ENCODE measurements at places on chromosomes 11 and 22.

GRCh38 chr22:28103596-28103995, 184.5 kb upstream of the PITPNB start:
- DNase-seq, result no peak

GRCh38 chr11:64850979-64851567, 6.6 kb upstream of the CDC42BPG start:
- DNase-seq, result peak; percentile 35

DNA sequence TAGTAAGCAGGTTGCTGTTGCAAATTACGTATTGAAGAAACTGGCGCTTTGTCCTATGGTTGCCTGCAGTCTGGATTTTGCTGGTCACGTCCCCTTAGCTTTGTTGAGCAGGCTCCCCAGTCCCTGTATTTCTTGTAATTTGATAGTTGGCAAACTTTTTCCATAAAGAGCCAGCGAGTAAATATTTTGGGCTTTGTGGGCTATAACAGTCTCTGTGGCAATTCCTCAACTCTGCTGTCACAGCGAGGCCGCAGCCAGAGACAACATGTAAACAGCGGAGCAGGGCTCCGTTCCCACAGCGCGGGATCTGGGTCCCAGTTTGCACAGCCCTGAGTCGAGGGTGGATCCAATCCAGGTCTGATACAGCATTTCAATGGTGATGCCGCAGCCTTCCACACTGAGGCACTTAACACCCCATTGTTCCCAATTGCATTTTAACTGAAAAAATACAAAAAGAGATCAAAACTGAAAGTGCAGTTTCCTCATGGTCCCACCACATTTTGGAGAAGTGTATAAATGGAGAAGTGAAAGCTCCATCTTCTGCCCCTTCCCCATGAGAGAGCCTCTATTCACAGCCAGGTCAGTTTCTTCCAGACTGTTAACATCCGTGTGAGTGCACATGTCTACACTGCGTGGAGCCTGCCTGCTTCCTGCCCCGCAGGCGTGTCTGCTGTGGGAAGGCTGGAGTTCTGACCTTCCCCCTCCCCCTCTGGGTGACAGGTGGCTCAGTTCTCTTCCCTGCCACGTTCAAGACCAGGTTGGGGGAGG, 89.1 kb downstream of the RPS6KA4 start:
- no peak for DNase-seq

DNA sequence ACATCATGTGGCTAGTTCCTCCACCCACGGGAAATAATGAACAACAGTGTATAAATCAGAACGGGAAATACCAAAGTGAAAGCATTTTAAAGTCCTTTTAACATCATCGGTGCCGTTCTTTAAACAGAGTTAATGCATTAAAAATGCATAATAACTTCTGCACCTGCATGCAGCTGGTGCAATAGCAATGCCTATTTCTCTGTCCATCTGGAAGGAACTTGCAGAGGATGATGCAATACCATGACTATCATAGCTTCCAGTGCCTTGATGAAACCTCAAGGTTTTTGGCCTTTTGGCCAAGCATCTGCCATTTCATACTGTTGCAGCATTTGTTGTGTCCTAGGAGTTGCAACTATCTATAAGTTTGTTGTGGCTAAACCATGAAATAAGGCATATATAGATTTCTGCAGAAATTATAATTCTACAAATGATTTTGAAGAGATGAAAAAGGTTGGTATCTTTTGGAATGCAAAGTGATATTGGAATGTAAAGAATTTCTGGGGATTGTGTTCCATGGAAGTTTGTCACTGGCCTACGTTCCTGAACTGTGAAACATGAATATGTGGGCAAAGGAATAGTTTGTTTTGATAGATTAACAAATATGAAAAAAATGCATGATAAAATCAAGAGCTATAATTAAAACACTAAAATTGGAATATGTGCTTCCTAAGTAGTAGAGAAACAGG, 9.8 kb upstream of the EIF3F start:
- no peak for DNase-seq

DNA sequence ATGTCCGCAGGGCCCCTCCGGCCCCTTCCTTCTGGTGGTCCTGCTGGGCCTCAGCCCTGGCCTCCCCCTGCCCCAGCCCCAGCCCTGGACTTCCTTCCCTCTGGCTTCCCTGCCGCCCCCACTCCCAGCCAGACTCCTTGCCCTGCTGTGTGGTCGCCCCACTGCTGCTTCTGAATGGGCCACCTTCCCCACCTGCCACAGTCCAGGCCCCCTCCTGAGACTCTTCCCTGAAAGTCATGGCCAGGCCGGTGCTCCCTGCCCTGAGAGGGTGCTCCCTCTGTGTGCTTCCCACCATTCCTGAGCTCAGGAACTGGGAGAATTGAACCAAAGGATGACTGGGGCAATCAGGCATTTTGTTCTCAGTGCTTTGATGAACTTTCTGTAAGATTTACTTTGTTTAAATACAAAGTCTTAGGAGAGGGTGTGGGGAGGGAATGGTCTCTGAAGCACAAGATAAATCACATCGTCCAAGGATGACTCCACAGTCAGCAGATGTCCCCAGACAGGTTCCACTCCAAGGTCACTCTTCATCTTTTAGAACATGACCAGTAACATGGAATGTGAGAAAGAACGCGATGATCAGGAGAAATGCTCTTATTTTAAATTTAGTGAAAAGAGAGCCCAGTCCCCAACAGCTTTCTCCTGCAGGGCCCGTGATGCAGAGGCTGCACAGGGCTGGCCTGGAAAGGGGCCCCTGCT, 774 bp downstream of the APOBEC3D start:
- no peak for DNase-seq

DNA sequence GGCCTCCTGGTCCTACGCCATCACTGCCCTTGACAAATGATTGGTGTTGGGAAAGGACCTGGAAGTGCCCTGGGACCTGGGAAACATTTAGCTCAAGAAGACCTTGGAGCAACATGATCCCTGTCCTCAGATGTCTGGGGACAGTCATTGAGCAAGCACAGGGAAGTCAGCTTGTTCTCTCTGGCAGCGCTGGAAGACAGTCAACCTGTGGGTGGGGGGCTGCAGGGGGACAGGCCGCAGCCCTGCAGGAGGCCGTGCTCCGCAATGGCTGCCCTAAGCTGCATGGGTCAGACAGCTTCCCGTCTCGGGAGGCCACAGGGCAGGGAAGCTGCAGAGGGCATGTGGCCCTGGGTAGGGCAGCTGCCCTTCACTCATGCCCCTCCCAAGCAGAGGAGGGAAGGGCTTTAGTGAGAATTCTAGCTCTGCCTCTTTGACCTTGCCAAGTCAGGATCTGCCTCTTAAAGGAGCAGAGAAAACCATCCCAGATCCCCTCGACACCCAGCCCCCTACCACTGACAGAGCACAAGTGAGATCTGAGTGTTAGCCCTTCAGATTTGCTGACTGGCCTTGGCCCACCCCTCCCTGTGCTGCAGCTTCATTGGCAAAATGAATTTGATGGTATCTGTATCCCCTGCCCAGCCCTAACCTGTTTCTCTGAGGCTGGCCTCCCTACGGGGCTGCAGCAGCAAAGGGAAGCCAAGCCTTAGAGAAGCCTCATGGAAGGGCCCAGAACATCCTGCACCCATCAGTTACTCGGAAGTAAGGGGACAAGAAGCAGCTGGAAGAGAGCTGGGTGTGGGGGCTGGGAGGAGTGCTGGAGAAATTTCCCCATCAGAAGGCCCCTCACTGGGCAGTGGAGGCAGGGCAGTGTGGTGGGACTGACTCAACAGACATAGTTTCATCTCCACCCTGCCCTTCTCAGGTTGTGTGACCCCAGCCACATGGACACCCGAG, 6.2 kb upstream of the SREBF2 start:
- DNase-seq, result no peak

DNA sequence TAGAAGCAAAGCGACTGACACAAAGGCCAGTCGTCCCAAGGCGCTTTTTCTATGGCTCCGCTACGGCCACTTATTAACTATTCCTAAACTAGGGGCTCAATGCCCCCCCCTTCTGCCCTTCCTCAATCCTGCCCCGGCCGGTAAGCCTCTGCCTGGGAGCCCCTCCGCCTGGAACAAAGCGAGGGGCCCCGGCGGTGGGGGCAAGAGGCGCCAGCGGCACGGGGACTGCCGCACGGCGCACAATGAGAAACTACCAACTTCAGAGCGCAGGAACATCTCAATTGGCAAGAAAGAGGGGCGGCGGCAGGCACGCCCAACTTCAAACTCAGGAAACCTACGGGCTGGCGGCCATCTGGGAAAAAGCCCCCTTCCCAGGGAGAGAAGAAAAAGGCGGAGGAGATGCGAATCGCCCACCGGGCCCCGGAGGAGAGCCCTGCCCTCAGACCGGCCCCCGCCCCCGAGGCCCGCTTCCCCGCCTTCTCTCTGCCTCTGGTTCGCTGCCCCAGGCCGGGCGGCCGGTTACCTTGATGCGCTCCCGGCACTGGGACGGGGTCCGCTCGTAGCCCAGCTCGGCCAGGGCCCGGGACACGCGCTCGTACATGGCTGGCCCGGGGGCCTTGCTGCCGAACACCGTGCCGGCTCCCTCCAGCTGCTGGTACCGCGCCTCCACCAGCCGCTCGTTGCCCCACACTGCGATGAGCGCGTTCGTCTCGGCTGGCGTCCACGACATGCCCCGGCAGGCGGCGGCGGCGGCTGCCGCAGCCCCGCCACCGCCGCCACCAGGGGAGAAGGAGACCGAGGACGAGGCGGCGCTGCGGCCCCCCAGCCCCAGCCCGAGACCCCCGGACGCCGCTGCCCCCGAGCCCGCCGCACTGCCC, 619 bp downstream of the MSANTD2 start:
- peak; percentile 35 for DNase-seq

DNA sequence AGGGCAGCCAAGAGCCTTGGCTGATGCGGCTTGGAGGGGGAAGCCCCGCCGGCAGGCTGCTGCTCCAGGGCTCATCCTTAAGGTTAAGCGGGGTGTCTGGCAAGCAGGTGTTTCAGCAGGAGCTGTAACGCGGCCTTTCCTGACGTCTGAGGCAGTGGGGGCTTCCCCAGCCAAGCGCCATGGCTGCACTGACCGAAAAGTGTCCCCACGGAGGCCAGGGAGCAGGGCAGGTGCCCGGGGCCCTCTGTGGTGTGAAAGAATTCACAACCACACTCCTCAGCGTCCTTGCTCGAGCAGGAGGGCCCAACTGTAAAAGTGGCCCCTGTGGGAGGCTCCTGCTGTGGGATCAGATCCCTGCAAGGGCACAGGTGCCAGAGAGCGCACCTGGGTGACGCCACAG, 79.2 kb downstream of the DHCR7 start:
- DNase-seq, result no peak

DNA sequence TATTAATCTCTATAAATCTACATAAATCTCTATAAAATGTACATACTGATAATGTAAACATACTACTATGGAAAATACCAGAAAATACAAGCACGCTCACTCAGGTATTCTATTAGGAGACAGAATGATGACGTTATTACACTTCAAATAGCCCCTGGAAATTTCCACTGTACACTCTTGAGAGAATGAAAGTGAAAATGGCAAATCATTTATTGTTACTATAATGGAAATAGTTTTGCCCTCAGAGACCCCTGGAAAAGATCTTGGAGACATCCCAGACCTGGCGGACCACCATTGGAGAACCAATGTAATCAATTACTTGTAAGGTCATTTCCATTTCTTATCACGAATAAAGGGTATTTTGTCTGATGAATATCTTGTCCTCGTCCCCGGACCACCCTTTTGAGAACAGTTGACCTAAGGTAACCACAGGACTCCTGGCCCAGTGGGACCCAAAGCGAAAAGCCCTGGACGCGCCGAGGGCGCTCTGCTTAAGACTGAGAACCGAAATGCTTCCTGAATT, 509 bp upstream of the PRRG4 start:
- no peak for DNase-seq

GRCh38 chr11:76524919-76525318, 80.1 kb downstream of the EMSY start:
- no peak for DNase-seq

- DNase-seq, result no peak
Measured at GRCh38 chr11:72491001-72491400, 56.7 kb upstream of the CLPB start.

GRCh38 chr11:116873381-116873780, 36.0 kb upstream of the APOA1 start:
- DNase-seq, result no peak

DNA sequence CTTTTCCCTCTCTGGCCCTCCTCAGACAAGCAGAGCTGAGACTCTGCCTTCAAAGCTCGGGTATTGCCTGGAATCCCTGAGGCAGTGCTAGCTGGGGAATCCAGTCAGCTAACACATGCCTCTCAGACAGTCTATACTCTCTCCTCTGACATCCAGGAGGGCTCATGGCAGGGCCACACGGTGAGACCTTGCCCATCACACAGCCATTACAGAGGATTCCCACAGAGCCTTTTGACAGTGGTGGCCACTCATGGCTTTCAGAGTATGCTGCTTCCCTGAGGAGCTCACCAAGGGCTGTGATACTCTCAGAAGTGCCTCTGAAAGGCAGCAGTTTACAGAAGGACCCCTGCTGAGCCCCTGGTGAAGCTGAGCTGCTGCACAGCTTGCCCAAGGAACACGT, 165.3 kb downstream of the RRAS2 start:
- no peak for DNase-seq

DNA sequence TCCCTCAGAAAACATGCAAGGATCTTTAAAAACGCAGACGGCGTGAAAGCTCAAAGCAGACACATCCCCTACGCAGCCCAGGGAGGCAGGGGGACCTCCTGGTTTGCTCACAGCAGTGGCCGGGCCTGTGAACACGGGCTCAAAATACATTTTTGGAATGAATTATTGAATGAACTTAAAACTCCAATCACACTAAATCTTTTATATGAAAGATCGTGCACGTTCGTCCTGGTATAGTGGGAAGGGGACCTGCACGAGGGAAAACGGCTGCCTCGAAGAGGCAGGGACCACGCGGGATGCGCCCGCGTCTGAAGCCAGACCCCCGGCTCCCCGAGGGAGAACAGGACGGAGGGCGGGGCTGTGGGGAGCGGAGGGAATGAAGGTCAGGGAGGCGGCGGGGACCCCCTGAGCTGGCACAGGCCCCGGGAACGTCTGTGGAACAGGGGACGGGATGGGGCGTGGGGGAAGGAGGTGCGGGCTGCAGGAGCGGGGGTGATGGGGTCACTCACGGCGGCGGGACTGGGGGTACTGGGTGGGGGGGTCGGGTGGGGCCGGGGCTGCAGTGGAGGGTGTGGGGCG, 1.3 kb upstream of the PANX2 start:
- DNase-seq, result no peak

- DNase-seq, result no peak
Measured at GRCh38 chr11:8219257-8220021, 44.2 kb downstream of the LMO1 start.

DNA sequence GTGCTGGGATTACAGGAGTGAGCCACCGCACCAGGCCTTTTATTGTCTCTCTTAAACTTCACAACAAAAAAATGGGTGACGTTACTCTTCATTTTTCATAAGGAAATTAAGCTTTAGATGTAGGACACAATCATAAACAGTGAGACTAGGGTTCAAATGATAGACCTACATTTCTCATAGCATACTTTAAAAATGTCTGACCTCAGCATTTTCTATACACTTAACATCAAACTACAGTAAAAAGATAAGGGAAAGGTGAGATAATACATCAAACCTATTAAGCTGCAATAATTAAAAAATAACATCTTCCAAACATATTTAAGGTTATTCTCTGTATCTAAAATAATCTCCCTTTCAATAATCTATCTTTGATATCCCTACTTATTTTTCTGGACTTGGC, 914.2 kb downstream of the FAM181B start:
- DNase-seq, result no peak

All from stimulated activated CD4-positive, alpha-beta T cell treated with anti-CD3 and anti-CD28 coated beads, Interleukin-4, amount 100 ng/mL, for 48 hours (primary cell).